Brain (organoid and tissue), 16 donors: ENCODE measurements at places on chromosomes 11 and 22. TPM values are rescaled to one million over a fixed set of nuclear protein-coding genes. Genes with fewer than 3 reads are reported as not detected.
A peak's percentile ranks its signal among the peaks of the same experiment; 100 is the strongest.

GRCh38 chr22:37015587-37015878 lies 3.7 kb downstream of the TST start:
- DNase-seq, result no peak

GRCh38 chr11:36513965-36514364 lies 3.9 kb upstream of the TRAF6 start:
- no peak for DNase-seq

- DNase-seq, result peak; percentile 64
Observed at GRCh38 chr11:12318791-12319438, 58.5 kb upstream of the PARVA start.

GRCh38 chr22:40491990-40492631 lies 121.7 kb downstream of the SGSM3 start:
- no peak for DNase-seq

- DNase-seq, result no peak
Observed at GRCh38 chr11:279966-280705, 1.9 kb downstream of the NLRP6 start.

DNA sequence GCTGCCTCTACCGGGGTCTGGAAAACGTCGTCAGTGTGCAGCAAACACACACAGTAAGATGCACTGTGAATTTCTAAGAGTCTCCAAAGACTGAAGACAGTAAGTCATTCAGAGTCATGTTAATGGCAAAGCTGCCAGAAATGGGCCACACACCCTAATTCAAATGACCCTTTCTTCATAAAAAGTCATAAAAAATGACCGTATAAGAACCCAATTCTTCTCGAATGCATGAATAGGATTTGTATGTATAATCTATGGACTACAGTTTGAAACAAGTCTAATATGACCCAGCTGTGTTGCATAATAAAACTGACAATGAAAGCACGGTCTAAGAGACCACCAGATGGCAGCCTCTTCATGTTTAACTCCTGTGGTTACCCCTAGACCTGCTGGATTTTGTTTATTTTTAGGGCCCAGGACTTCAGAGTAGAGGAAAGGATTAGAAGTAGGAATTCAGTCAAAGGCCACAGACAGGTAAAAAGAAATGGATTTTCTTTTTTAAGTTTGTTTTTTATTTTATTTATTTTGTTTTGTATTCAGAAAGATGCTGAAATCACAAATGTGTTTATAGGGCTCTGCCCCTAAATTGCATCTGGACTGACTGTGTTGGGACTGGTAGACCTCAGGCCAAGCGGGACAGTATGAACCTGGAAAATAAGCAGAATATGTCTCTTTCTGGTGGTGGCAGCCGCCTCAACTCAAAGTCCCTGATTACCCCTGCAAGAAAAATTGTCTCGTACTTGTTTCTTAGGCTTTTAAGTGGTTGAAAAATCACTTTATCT lies 32.1 kb upstream of the SLC5A12 start:
- DNase-seq, result peak; percentile 85

- DNase-seq, result no peak
Observed at GRCh38 chr11:2931420-2931746, 2.2 kb upstream of the PHLDA2 start.

GRCh38 chr11:118082880-118083552 lies 3.7 kb downstream of the SMIM35 start:
- DNase-seq, result no peak

DNA sequence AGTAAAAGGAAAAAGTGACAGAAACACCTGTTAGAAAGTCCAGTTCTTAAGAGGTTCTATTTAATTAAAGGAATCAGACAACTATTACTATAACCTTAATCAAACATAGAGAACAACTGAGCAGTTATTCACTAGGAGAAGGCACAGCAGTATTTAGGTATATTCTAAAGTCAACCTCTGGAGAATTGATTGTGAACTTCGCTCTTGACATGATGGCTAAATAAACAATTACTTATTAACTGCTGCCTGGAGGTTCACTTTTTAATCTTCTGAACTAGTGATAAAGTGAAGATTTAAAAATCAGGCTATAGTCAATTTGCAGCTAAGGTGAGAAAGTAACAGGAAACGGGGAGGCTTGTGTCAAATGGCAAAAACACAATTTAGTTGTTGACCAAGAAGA lies 557.3 kb downstream of the FAM181B start:
- DNase-seq, result no peak

DNA sequence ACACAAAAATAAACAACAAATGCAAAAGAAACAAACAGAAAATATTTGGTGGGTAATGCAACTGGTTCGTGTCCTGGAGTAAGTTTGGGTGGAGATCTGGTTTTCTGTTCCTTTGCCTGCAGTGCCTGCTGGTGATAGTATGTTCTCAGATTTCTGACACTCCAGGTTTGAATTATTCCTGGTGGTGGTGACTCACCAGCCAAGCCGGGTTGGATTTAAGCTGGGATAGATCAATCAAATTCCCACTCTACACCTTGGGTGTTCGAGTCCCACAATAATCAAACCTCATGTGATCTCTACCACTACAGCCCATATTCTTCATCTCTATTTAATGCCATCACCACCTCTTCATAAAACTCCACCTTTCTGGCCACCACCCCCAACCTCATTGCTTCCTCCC lies 421.8 kb downstream of the NTM start:
- no peak for DNase-seq

DNA sequence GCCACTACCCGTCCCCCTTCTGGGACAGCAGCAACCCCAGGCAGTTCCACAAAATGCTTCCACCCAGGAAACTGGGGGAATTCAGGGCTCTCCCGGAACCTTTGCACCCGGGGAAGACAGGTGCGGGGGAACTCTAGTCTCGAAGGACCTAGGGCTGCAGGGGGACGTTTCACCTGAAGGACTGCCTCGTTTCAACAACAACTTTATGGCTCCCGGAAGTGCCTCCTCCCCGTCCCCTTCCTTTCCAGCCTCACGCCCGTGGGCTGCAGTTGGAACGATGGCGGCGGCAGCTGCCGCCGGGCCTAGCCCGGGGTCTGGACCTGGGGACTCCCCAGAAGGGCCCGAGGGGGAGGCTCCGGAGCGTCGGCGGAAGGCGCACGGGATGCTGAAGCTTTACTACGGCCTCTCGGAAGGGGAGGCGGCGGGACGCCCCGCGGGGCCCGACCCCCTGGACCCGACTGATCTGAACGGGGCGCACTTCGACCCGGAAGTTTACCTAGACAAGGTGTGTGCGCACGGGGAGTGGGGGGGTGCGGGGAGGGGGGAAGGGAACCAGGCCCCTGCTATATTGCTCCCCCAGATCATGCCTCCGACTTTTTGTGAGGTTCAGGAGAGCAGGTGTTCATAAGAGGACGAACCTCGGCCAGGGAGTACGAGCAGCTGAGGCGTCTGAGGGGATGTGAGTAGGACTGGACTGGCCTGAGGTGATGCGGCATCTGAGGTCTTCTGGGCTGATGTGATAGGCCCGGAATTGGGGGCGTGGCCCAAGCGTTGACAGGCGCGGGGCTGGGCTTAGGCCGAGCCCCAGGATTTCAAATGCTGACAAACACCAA lies at the start of gene VPS51:
Gene VPS51, plus strand, starts transcription at position 241 of the 833 bp plus-strand sequence. Its CDS starts 37 bp downstream, at position 278.
- peak; percentile 94 for DNase-seq

GRCh38 chr22:29700206-29700899 lies 19.4 kb upstream of the CABP7 start:
- peak; percentile 76 for DNase-seq

- no peak for DNase-seq
Observed at GRCh38 chr22:39627865-39628562, 57.5 kb downstream of the CACNA1I start.

GRCh38 chr11:76030286-76030685 lies 176.0 kb downstream of the WNT11 start:
- DNase-seq, result no peak

GRCh38 chr22:24805790-24806662 lies at the start of gene SGSM1:
Gene SGSM1 (plus strand): TSS chr22:24806211. CDS start chr22:24806326, 115 bp downstream.
- DNase-seq, result peak; percentile 91

- DNase-seq, result peak; percentile 71
Observed at GRCh38 chr11:10930224-10930971, 72.5 kb upstream of the ZBED5 start.

GRCh38 chr11:116852261-116853031 lies 15.0 kb upstream of the APOA1 start:
- no peak for DNase-seq

DNA sequence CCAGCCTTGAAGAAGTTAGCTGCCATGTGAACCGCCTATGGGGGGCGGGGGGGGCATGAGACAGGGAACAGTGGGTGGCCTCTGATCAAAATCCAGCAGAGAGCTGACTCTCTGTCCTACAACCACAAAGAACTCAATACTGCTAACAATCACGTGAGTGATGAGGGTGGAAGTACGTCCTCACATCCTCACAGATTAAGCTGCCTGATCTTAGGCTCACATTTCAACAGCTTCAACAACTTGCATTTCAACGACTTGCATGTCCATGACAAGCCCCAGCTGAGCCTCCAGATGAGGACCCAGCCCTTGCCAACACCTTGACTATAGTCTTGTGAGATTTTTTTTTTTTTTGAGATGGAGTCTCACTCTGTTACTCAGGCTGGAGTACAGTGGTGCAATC lies 51.6 kb downstream of the CLMP start:
- no peak for DNase-seq

- no peak for DNase-seq
Observed at GRCh38 chr22:49012712-49013395, 814.8 kb downstream of the BRD1 start.

- no peak for DNase-seq
Observed at GRCh38 chr11:67254798-67255197, 11.5 kb upstream of the GRK2 start.

DNA sequence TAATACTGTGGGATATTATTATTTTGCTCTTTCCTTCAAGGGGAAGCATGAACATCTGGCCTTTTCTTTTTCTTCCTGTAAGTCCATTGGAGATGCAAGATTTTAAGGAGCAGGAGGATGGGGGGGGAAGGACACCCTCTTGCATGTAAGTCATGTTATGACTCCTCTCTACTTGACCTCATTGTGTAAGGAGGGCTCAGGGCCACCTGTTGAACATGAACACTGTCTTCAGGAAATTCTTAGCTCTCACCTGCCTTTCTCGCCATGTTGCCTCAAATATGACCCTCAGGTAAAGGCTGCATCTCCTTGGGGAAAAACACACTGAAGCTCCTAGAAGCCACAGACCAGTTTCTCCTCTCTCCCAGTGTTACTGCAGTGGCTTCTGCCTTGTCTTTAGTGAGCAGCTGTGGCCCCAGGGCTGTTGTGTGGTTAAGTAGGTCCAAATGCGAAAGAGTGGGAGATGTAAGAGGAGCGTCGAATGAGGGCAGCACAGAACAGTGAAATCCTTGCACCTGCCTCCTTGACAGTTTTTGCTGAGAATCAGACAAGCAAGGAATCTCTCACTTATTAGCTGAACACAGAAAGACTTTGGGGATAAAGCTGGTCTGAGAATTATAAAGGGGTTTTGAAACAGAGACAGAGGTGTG lies 1.3 kb upstream of the RAG1 start:
- no peak for DNase-seq

GRCh38 chr11:104772806-104773241 lies 125.4 kb downstream of the CASP12 start:
- DNase-seq, result no peak

GRCh38 chr11:46534711-46535110 lies 59.1 kb downstream of the AMBRA1 start:
- no peak for DNase-seq

DNA sequence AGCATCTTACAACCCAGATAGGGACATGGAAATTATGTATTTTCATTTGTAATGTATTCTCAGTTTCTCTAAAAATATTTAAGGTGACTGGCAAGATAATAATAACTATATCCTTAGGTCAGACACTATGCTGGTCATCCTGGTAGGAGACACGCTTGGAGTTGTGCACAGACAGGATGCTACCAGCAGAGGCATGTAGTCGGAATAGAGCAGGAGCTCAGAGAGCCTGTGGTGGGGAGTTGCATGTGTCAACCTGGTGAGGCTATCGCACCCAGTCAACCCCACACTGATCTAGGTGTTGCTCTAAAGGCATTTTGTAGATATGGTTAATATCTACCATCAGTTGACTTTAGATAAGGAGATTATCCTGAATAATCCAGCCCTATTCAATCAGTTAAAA lies 318.5 kb downstream of the MIAT start:
- DNase-seq, result no peak

The MUC2 gene
- not detected for polyA plus RNA-seq

The SORL1 gene
- 29.0 TPM for polyA plus RNA-seq

The CSNK1E gene
- 162 TPM for polyA plus RNA-seq

The MAPK8IP2 gene
- polyA plus RNA-seq, result 95.4 TPM

The DAGLA gene
- 13.4 TPM for polyA plus RNA-seq

The OR10D3 gene
- polyA plus RNA-seq, result not detected

The BTBD18 gene
- polyA plus RNA-seq, result not detected

The BAIAP2L2 gene
- 2.6 TPM for polyA plus RNA-seq

The KRTAP5-7 gene
- polyA plus RNA-seq, result not detected
